ENCODE measurements at places on chromosomes 5 and 9. TPM values are rescaled to one million over a fixed set of nuclear protein-coding genes. Genes with fewer than 3 reads are reported as not detected.

GRCh38 chr5:113552620-113553019 is 39.1 kb downstream of the YTHDC2 start:
- H3K27me3 ChIP-seq, result no peaks in the 10 kb centered on the region
- H3K36me3 ChIP-seq, result no peaks in the 10 kb centered on the region
- no peak overlapping the region for H3K4me3 ChIP-seq

DNA sequence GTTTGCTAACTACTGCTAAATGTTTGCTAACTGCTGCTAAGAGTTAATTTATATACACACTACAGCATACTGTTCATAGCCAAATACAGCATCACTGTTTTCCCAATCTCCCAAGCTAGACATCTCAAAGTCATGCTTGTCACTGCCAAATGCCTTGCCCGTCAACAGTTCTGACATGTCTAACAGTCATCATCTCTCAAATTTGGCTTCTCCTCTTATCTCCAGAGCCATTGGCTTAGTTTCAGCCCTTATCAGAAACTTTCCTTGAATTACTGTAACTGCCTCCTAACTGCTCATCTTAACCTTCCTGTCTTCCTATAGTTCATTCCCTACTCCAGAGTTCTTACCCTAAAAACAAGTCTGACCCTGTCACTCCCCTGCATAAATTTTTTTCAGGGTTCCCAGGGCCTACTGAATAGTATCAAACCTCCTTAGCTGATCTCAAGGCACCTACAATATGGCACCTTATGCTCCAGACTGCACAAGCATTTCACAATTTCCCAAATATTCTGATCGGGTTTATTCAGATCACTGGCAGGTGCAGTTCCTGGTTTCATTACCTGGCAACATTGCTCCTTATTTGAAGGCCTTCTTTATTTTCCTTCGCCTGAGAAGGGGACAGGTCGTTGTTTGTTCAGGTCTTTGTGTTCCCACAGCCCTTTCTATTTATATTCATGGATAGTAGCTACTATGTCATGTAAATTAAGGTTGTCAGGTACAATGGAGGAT is 55.9 kb upstream of the ANKRD55 start:
- DNase-seq, result no peak
- no peaks in the 10 kb centered on the region for H3K36me3 ChIP-seq
- no peak overlapping the region for H3K4me3 ChIP-seq

GRCh38 chr5:119267958-119268386 is 87.8 kb upstream of the TNFAIP8 start:
- peak overlapping the region; percentile 65 for H3K27ac ChIP-seq
- DNase-seq, result peak; percentile 93
- no peaks in the 10 kb centered on the region for H3K27me3 ChIP-seq
- peak overlapping the region; percentile 83 for H3K4me3 ChIP-seq

DNA sequence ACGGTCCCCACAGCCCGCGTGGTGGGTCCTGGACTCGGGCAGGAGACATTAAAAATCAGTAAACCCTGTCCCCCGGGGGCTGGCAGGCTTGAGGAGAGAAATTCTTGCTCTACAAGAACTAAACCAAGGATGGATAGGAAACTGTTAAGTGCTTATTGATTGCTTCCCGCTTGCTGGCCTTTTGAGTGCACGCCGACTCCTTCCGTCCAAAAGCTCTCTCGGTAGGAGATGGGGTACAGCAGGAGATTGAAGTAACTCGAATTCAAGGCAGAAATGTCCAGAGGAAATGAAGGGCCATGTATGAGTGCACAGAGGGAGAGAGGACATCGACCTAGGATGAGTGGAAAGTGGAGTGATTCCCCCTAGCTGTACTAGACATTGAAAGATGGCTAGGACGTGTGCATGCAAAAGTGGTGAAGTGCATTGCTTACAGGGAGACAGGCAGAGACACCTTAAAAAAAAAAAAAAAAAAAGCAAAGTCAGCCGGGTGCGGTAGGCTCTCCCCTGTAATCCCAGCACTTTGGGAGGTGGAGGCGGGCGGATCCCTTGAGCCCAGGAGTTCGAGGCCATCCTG is 923 bp downstream of the RECK start:
- H3K4me3 ChIP-seq, result peak overlapping the region; percentile 59
- no peak for DNase-seq
- H3K27me3 ChIP-seq, result peaks cover 14% of the 10 kb centered on the region

DNA sequence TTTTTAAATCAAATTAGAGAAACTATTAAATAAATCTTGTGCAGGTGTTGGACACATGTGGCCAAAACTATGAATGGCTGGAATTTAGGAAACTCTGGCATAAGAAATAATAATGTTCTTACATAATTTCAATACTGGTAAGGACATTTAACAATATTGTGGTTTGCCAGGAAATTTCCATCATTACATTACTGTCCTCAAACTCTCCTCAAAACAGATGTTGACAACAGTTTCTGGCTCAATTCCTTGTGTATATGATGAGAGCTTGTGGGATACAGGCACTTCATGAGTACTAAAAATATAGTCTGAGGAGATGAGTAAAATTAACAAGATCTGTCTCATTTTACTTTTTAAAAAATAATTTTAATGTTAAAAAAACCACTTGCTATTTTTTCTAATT is 27.9 kb downstream of the MCTP1 start:
- no peak overlapping the region for H3K27ac ChIP-seq
- H3K4me1 ChIP-seq, result no peaks in the 10 kb centered on the region
- peaks cover 27% of the 10 kb centered on the region for H3K27me3 ChIP-seq
- no peak for DNase-seq
- H3K4me3 ChIP-seq, result no peak overlapping the region

DNA sequence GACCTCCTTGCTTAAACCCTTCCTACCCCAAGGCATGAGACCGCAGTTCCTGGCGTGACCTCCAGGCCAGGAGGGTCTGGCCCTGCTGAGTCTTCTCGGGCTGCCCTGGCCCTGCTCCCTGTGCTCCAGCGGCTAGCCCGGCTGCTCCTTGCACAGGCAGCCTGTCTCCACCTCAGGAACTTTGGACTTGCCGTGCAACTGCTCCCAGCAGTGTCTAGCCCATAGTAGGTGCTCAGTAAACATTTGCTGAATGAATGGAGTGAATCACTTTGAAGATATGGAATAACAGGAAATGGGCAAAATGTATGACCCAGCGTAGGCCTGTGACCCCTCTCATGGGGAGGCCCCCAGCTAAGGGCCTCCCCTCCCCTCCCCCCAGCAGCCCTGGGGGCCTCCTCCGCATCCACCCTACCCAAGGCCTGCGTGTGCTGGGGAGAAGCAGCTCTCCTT is 127.1 kb downstream of the ZNF354C start:
- H3K4me1 ChIP-seq, result no peaks in the 10 kb centered on the region
- H3K36me3 ChIP-seq, result no peaks in the 10 kb centered on the region
- H3K27ac ChIP-seq, result no peak overlapping the region
- H3K27me3 ChIP-seq, result no peaks in the 10 kb centered on the region
- no peak for DNase-seq

DNA sequence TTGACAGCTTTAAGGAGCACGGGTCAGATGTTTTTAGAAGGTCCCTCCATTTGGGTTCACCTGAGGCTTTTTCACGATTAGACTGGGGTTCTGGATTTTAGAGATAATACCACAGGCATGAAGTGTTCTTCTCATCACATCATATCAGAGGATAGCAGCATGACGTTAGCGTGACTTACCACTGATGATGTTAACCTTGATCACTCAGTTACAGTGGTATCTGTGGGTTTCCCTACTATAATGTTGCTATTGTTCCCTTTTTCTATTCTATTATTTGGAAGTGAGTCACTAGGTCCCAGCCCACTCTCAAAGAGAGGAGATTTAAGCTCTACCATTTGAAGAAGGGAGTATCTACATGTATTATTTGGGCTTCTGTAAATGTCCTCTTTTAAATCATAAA is 300.0 kb downstream of the MAST4 start:
- peaks cover 17% of the 10 kb centered on the region for H3K4me1 ChIP-seq
- no peak for DNase-seq
- no peak overlapping the region for H3K4me3 ChIP-seq
- no peaks in the 10 kb centered on the region for H3K27me3 ChIP-seq
- H3K27ac ChIP-seq, result no peak overlapping the region
- H3K36me3 ChIP-seq, result peaks cover 6% of the 10 kb centered on the region

GRCh38 chr9:125659954-125660353 is 47.1 kb downstream of the MAPKAP1 start:
- H3K4me1 ChIP-seq, result peaks cover 12% of the 10 kb centered on the region
- no peaks in the 10 kb centered on the region for H3K27me3 ChIP-seq
- DNase-seq, result no peak
- H3K36me3 ChIP-seq, result no peaks in the 10 kb centered on the region

DNA sequence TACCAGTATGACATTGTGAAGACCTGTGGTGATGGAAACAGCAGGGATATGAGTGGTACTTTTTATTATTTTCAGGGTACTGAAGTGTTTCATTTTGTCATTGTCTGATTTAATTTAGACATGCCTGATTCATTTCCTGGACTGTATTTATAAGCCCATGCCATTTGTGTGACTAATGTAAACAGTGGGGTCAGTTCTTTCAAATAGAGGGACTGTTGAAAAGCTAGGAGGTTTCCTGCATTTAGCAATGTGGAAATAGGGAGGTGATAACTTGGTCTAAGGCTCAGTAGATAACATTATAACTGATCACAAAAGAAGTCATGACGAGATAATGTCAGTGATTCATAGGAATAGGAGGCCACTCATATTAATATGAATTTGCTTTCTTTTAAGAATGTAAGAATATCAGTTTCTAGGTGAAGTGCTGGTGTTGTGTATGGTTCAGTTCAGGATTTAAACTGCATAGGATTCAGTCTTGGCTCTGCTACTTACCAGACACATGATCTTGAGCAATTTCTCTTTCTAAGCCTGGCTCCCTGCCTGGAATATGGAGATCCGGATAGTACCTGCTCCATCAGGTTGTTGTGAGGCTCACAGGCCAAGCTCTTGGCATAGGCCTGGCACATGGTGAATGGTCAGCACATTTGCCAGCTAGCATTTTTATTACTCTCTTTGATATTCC is 7.5 kb downstream of the RASGRF2 start:
- H3K4me1 ChIP-seq, result peaks cover 71% of the 10 kb centered on the region
- no peaks in the 10 kb centered on the region for H3K27me3 ChIP-seq
- peak overlapping the region; percentile 66 for H3K4me3 ChIP-seq
- peak overlapping the region; percentile 98 for H3K27ac ChIP-seq

GRCh38 chr5:5437227-5438172 is 15.0 kb downstream of the ICE1 start:
- H3K4me3 ChIP-seq, result no peak overlapping the region
- no peaks in the 10 kb centered on the region for H3K36me3 ChIP-seq
- no peaks in the 10 kb centered on the region for H3K4me1 ChIP-seq
- no peak overlapping the region for H3K27ac ChIP-seq

GRCh38 chr9:97980479-97980803 is 2.7 kb upstream of the ANP32B start:
- no peaks in the 10 kb centered on the region for H3K4me1 ChIP-seq
- no peaks in the 10 kb centered on the region for H3K27me3 ChIP-seq
- no peak overlapping the region for H3K4me3 ChIP-seq
- no peak for DNase-seq

DNA sequence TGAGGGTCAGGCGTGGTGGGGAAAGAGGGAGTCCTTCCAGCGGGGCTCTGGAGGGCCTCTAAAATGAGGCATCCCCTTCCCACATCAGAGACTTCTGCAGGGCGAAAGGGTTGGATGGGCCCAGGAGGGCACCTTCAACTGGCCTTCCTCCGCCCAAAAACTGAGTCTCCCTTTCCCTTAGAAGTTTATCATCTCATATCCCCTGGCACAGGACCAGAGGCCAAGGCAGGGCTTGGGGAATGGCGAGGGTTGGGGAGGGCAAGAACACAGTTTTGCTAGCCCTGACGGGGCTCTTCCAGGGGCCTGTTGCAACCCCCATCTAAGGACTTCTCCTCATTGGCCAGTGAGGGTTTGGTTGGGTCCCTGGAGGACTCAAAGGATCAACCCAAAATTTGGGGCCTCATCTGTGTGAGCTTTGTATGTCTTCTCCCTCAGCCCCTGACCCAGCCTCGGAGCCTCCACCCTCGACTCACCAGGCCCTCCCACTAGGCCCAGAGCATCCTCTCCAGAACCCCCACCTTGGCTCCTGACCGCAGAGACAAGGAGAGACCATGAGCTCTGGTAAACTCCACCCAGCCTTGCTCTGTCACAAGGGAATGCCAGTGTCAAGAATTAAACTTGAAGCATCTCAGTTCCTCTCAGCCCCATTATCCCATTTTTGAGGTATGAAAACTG is 24.1 kb downstream of the AQP7 start:
- H3K36me3 ChIP-seq, result no peaks in the 10 kb centered on the region
- no peak overlapping the region for H3K27ac ChIP-seq
- no peaks in the 10 kb centered on the region for H3K4me1 ChIP-seq
- no peak overlapping the region for H3K4me3 ChIP-seq

GRCh38 chr5:109693535-109694400 is 4.0 kb downstream of the MAN2A1 start:
- H3K36me3 ChIP-seq, result peaks cover 27% of the 10 kb centered on the region
- no peak overlapping the region for H3K4me3 ChIP-seq
- DNase-seq, result no peak
- H3K4me1 ChIP-seq, result peaks cover 55% of the 10 kb centered on the region
- H3K27ac ChIP-seq, result no peak overlapping the region

- peaks cover 36% of the 10 kb centered on the region for H3K4me1 ChIP-seq
- H3K27me3 ChIP-seq, result no peaks in the 10 kb centered on the region
- no peak overlapping the region for H3K27ac ChIP-seq
- no peak for DNase-seq
- H3K36me3 ChIP-seq, result peaks cover 86% of the 10 kb centered on the region
- peak overlapping the region; percentile 94 for H3K4me3 ChIP-seq
These were observed 4.7 kb downstream of the ZFAND5 start for GRCh38 chr9:72360324-72360723.

The STC2 gene
- total RNA-seq, result 60.4 TPM

The SLC46A2 gene
- not detected for total RNA-seq

The AQP7 gene
- total RNA-seq, result 1.2 TPM

The FCN2 gene
- not detected for total RNA-seq

The RELL2 gene
- 12.5 TPM for total RNA-seq

The RAI14 gene
- 56.2 TPM for total RNA-seq

The QRFP gene
- not detected for total RNA-seq

The PGGT1B gene
- total RNA-seq, result 46.4 TPM

The TNFSF15 gene
- total RNA-seq, result 7.5 TPM

The B4GALT1 gene
- total RNA-seq, result 71.1 TPM

The CDC25C gene
- 14.9 TPM for total RNA-seq

The LHX2 gene
- total RNA-seq, result not detected

All from Calu3 (cell line).